Amniotic stem cell (primary cell): ENCODE measurements at places on chromosomes 5 and 9.

- no peak for DNase-seq
These were observed 121.4 kb upstream of the C6 start for GRCh38 chr5:41334758-41335157.

GRCh38 chr5:143201589-143201988 is 201.9 kb downstream of the NR3C1 start:
- no peak for DNase-seq

DNA sequence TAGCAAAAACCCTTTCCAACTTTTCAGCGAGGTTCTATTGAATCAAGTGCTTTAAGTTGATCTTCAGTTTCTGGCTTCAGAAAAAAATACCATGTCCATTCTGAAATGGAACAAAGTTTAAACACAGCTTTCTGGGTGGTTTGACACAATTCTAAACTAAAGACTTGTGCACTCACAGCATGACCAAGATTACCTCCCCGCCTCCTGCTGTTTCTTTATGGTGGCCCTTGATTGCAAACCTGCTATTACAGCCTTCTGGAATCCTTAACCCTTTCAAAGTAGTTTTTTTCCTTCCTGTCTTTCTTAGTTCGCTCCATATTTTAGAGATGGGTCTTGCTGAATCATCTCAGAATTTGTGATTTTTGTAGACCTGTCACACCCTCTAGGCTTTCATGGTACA is 135.9 kb upstream of the FBN2 start:
- no peak for DNase-seq

- DNase-seq = no peak
These were observed 151.5 kb downstream of the ISOC1 start for GRCh38 chr5:129246088-129246487.

DNA sequence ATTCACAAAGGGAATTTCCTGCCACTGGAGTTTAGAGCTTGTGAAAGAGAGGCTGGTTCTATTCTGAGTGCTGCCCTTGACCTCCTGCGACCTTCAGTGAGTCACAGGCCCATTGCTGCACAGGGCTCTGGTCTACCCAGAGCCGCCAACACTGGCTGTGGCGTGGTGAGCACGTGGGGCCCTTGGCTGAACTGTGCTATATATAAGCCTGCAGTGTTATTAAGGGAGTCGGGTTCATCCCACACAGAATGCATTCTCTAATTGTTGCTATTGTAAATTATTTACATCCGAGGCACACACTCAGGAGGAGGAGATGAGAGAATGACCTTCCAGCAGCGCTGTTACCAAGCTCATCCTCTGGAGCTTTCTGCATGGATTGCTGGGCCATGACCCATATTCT is 47.1 kb downstream of the BRINP1 start:
- no peak for DNase-seq

GRCh38 chr5:156722358-156722757 is 127.7 kb upstream of the PPP1R2B start:
- DNase-seq = no peak

- DNase-seq = no peak
These were observed 3.5 kb upstream of the ZNF618 start for GRCh38 chr9:113872485-113873143.

DNA sequence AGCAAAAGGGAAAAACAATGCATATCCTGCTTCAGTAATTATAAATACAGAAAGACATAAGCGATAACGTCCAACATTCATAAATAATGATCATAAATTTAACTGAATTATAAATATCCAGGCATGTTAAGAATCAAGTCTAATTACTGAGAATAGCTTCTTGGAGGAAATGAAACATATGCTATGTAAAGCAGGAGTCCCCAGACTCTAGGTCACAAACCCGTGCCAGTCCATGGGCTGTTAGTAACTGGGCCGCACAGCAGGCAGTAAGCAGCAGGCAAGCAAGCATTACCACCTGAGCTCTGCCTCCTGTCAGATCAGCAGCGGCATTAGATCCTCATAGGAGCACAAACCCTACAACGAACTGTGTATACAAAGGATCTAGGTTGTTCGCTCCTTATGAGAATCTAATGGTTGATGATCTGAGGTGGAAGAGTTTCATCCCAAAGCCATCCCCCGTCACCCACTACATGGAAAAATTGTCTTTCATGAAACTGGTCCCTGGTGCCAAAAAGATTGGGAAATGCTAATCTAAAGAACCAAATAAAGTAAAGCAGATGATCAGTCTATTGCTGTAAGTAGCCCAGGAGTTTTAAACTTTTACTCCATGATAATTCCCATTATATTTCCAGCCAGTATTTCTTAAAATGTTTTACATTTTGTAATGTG is 50.4 kb downstream of the CERT1 start:
- DNase-seq = no peak

DNA sequence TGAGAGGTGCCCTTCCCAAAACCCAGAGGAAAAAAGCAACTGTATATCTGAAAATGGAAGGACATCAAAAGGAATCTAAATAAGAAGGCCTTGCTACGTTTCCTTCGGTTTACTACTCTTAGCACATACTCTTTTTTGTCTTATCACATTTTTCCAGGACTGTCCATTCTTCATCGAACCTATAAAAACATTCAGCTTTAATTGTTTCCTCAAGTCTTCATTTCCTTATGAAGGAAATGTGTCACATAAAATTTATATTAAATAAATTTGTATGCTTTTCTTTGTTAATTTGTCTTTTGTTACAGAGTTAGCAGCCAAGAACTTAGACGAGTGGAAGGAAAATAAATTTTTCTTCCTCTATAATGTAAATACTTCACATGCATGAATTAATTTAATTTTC is 255.0 kb downstream of the BNC2 start:
- no peak for DNase-seq

DNA sequence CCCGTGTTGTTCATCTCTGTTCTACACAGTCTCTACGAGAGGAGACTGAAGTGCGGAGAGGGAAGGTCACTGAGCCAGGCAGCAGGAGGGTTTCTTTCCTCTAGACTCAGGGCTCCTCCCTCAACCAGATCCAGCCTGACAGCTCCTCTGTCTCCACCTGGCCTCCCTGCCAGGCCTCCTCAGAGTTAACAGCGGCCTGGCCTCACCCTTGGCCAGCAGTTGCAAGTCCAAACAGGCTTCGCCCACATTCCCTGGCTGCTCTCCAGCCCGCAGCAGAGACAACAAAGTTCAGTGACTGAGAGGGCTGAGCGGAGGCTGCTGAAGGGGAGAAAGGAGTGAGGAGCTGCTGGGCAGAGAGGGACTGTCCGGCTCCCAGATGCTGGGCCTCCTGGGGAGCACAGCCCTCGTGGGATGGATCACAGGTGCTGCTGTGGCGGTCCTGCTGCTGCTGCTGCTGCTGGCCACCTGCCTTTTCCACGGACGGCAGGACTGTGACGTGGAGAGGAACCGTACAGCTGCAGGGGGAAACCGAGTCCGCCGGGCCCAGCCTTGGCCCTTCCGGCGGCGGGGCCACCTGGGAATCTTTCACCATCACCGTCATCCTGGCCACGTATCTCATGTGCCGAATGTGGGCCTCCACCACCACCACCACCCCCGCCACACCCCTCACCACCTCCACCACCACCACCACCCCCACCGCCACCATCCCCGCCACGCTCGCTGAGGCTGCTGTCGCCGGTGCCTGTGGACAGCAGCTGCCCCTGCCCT is at the start of gene HRCT1:
Gene HRCT1, plus strand, starts transcription at position 291 of the 768 bp plus-strand sequence. Its CDS starts 86 bp downstream, at position 377.
- DNase-seq = peak; percentile 47

DNA sequence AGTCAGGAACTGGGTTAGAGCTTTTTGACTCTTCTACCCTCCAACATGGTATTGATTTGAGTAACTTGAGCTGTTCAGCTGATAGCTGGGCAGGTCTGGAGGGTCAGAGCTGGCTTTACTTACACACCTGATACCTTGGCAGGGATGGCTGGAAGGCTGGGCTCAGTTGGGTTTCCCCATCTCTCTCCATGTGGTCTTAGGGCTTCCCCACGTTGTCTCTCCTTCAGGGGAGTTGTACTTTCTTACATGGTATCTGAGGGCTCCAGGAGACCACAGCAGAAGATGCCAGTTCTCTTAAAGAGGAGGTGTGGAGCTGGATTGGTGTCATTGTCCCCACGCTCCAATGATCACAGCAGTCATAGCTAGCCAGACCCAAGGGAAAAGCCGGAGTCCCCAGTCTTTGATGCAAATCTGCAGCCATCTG is 25.6 kb downstream of the ISOC1 start:
- DNase-seq = no peak

- no peak for DNase-seq
These were observed 132.2 kb upstream of the TARS1 start for GRCh38 chr5:33308586-33308985.

- DNase-seq = no peak
These were observed 209.3 kb upstream of the SLC24A2 start for GRCh38 chr9:19998153-19998552.

DNA sequence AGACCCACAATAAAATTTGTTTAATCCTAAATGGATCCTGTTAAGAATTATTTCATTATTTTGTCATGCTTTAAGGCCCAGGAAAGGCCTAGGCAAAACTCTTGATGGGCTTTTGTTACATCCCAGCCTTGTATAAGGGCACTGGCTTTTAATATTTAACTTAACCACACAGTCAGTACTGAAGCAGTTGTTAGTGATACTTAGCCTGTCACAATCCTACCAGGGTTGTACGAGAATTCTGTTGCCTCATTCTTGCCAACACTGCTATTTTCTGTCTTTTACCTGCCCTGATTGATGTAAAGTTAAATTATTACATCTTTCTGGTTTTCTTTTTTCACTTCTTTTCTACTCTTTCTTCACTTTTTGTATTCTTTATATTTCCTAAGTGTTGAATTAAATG is 10.9 kb downstream of the ZNF169 start:
- DNase-seq = no peak

GRCh38 chr5:81164936-81165335 is 68.2 kb upstream of the CKMT2 start:
- DNase-seq = no peak

- DNase-seq = no peak
These were observed 11.5 kb downstream of the REEP5 start for GRCh38 chr5:112910529-112910928.

GRCh38 chr5:171601266-171601881 is 181.9 kb downstream of the FGF18 start:
- no peak for DNase-seq

GRCh38 chr9:135156525-135157510 is 69.3 kb downstream of the OLFM1 start:
- DNase-seq = no peak

DNA sequence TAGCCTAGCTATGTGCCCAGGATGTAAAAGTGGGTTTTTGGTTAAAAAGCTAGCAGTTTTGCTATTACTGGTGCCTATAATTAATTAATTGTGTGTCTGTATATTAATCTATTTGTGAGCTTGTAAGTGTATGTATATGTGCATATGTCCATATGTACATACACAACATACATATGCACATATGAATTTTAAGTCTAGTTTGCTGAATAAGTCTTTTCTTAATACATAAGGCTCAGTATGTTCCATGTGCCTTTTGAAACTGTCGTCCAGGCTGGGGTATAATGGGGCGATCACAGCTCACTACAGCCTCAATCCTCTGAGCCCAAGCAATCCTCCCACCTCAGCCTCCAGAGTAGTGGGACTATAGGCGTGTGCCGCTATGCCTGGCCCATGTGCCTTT is 10.1 kb downstream of the SH3GL2 start:
- no peak for DNase-seq

GRCh38 chr5:91976451-91976850 is 593.3 kb upstream of the ARRDC3 start:
- DNase-seq = no peak

DNA sequence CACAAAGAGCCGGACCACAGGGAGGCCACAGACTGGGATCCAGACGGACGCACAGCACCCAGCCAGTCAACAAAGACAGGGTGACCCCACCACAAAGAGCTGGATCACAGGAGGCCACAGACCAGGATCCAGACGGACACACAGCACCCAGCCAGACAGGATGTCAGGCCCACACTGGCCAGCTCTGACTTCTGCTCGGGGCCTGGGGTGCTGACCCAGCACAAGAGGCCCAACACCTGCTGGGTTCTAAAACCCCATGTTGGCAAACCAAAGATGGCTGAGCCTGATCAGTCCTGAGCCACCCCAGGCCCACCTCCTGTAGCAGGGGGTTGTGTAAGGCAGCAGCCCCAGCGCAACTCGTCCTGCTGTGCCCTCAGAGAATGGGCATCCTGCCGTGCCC is 5.2 kb upstream of the DPH7 start:
- DNase-seq = no peak

GRCh38 chr9:4195285-4195684 is 104.6 kb downstream of the GLIS3 start:
- no peak for DNase-seq
